ENCODE measurements at places on chromosomes 4 and X. TPM values are rescaled to one million over a fixed set of nuclear protein-coding genes. Genes with fewer than 3 reads are reported as not detected.

Gene LINC00632
- 89.8 TPM for total RNA-seq

Gene PDLIM3
- total RNA-seq = 262 TPM

Gene KIT
- total RNA-seq = 3.0 TPM

GRCh38 chr4:10204401-10205058 lies 87.9 kb upstream of the WDR1 start:
- H3K27me3 ChIP-seq = no peaks in the 10 kb centered on the region
- no peaks in the 10 kb centered on the region for H3K4me1 ChIP-seq
- DNase-seq = no peak
- no peak overlapping the region for H3K4me3 ChIP-seq

DNA sequence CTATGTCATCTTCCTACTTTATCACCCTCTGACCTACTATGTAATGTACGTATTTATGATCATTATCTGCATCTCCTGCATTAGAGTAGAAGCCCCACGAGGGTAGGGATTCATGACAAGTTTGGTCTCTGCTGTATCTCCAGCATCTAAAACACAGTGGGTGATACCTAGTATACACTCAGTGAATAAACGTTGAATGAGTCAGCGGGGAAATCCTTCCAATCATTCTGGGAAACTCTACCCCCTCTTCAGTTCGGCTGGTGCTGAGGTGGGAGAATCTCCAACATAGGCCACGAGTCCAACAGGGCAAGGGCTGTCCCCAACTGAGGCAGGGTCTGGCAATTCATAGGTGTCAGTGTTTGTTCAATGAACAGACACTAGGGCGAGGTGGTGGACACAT lies 74.4 kb upstream of the EFNB1 start:
- no peaks in the 10 kb centered on the region for H3K36me3 ChIP-seq
- no peak for DNase-seq
- H3K27me3 ChIP-seq = no peaks in the 10 kb centered on the region
- no peaks in the 10 kb centered on the region for H3K4me1 ChIP-seq
- H3K27ac ChIP-seq = no peak overlapping the region
- no peak overlapping the region for H3K4me3 ChIP-seq

GRCh38 chr4:168383510-168383909 lies 65.0 kb upstream of the DDX60 start:
- no peak overlapping the region for H3K27ac ChIP-seq
- no peaks in the 10 kb centered on the region for H3K4me1 ChIP-seq
- no peak for DNase-seq

- peaks cover 16% of the 10 kb centered on the region for H3K4me1 ChIP-seq
- H3K4me3 ChIP-seq = no peak overlapping the region
- no peak overlapping the region for H3K27ac ChIP-seq
- H3K36me3 ChIP-seq = no peaks in the 10 kb centered on the region
- no peak for DNase-seq
These were observed 390.7 kb upstream of the GALNT7 start for GRCh38 chr4:172777729-172778431.

Data from glutamatergic neuron (in vitro differentiated cells).